Cortex of kidney (tissue), 1 donor: ENCODE measurements at places on chromosomes 6 and 20.

- DNase-seq: no peak
Measured at GRCh38 chr6:106308985-106309384, 16.6 kb downstream of the ATG5 start.

DNA sequence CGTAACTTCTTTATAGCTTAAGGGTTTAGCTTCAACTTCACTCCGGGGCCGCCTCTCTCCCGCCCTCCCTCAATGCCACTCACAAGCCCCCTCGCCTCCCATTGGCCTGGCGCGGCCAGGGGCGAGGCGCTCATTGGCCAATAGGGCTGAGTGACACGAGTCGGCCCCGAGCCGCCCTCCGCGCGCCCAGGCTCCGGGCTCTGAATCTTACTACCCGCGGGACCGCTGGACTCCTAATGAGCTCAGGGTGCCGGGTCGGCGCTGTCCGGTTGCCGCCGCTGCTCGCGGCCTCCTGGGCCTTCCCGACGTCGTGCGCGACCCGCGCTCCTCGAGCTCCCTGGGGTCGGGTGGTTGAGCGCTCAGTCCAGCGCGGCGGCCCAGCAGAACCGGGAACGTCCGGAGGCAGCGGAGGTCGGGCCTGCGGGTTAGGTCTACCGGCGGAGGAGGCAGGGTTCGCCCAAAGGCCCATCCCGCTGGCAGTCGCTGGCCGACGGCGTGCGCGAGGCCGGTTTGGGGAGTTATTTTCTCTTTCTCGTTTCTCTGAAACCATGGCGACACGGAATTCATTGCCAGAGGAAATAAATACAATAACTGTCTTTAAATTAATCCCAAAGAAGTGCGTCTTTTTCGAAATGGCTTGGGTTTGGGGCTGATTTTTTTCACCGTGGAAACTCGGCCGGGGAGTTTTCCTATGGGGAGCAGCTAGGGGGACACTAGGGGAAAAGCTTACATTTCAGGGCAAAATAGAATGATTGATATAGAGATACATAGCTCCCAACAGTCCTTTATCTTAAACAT is at the start of gene SIM1:
SIM1 (minus strand) TSS at position 19 of the 798 bp plus-strand sequence. CDS start 1,453 bp downstream, outside the sequence.
- no peak for DNase-seq

DNA sequence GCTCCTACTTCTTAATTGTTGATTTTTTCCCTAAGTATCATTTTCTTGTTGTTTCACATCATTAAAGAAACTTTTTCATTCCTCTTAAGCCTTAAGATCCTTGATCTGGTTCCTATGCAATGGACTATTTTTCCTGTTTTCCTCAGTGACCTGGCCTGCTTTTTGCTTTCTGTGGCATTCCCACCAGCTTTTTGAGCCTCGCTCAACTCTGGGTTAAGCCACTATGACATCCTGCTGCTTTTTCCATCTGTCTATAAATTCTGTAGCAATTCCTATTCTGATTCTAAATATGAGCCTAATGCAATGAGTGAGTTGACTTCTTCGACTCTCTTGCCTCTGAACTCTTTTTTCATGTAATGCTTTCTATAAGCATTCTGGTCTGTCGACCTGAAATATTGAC is 160.3 kb downstream of the GRM1 start:
- DNase-seq: no peak

DNA sequence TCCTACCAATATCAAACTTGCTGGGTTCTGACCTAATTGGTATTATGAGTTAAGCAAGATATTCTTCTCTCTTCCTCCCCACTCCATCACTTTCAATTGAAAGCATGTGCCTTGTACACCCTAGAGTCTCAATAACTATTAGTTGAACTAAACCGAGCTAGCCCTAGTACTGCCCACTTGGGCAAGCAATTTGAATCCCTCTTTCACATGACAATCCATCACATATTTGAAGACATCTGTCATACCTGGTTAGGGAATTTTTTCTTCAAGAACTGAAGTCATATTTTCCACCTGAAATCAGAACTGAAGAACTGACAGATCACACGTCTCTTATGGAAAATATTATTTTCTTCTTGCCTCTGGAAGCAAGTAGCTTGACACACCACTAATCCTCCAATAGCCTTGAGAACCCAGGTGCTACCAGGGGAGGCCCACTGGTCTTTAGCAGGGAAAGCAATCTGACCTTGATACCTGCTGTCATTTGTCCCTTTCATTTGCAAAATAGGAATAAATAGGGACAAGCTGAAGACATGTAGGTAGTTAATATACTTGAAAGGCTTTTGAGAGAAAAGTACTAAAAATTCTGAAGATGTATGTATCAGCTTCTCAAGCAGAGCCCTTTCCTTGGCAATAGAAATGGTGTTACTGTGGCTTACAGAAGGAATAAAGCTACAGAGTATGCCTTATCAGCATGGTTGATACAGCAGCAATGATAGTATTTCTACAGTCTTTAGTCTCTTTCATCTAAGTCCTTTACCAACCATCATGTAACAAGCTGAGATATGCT is 71.4 kb downstream of the GJA10 start:
- no peak for DNase-seq

DNA sequence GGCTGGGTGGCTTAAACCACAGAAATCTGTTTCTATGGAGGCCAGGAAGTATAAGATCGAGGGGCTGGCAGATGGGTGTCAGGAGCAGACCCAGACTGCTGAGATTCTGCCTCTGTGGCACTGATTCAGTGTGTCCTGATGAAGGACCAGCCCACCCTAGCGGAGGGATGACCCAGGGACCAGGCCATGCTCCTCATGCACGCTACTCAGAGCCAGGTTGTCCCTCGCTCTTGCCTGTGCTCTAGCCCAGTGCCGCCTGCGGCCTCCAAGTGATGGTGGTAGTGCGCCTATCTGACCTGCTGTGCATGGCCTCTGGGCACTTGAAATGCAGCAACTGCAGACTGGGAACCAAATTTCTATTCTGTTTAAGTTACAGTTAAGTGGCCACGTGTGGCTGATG is 13.1 kb upstream of the APMAP start:
- DNase-seq: no peak
